Islet precursor cell (in vitro differentiated cells): ENCODE measurements at places on chromosomes 5 and 9.
A peak's percentile ranks its signal among the peaks of the same experiment; 100 is the strongest.

GRCh38 chr9:1184146-1184545 lies 134.0 kb downstream of the DMRT2 start:
- DNase-seq = no peak

- peak; percentile 86 for DNase-seq
Observed at GRCh38 chr5:151523335-151523734, 67.8 kb downstream of the FAT2 start.

- DNase-seq = no peak
Observed at GRCh38 chr5:32646061-32646969, 61.0 kb downstream of the SUB1 start.

GRCh38 chr5:101153526-101153925 lies 250.4 kb upstream of the ST8SIA4 start:
- DNase-seq = no peak

DNA sequence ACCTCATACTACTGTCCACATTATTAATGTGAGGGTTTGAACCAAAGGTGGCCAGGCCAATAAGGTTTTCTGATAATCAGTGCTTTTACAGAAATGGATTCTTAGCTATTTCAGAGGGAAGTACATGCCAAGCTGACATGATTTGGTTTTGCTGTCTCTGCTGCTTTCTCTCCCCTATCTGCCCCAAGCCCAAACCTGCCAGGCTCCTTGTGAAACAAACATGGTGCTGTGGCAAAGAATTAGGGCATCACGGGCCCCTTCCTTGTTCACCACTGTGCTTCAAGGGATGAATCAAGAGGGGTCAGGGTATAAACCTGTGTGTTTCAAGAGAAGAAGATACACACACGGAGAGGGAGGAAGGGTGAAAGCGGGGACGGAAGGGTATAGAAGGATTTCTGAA lies 41.3 kb upstream of the SMU1 start:
- peak; percentile 20 for DNase-seq

- DNase-seq = no peak
Observed at GRCh38 chr5:43137326-43137725, 16.6 kb downstream of the ZNF131 start.
